ENCODE measurements at places on chromosomes 16 and 17. TPM values are rescaled to one million over a fixed set of nuclear protein-coding genes. Genes with fewer than 3 reads are reported as not detected.
A peak's percentile ranks its signal among the peaks of the same experiment; 100 is the strongest.

The MYL4 gene
- total RNA-seq, result not detected

DNA sequence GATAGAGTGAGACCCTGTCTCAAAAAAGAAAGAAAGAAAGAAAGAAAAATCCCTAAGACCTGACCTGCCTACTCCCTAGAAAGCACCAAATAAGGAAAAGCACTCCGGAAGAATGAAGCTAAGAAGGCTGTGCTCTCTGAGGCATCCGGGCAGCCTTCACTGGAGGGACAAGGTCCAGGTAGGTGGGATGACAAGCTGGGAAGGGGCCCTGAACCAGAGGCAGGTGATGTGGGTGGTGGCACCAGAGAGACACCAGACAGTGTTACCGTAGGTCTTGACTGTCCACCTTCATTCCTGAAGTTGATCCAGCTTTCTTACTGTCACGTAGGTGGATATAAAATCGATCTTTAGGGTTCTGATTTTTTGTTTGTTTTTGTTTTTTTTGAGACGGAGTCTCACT is 26.3 kb downstream of the SMTNL2 start:
- no peaks in the 10 kb centered on the region for H3K4me1 ChIP-seq
- no peaks in the 10 kb centered on the region for H3K36me3 ChIP-seq
- H3K27me3 ChIP-seq, result no peaks in the 10 kb centered on the region
- H3K27ac ChIP-seq, result no peak overlapping the region
- no peak for DNase-seq

DNA sequence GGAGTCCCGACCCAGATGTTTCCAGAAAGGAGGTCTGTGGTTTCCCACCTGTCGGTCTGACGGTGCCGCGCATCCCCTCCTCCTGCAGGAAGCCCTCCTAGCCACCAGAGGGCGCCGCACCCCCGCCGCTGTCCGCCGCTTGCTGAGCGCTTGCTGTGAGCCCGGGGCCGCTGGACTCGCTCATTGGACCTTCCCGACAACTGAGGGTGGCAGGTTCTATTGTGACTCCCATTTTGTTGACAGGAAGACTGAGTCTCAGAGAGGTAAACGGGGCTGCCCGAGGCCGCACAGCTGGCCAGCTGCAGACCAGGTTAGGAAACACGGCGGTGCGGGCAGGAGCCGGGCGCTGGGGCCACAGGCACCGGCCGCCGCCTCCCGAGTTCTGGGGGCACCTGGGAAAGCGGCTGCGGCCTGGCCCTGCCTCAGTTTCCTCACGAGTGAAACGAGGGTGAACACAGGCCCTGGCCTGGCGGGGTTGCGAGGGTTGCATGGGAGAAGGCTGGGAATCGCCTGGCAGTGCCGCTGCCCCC is 191.1 kb upstream of the CIBAR2 start:
- no peak overlapping the region for H3K27ac ChIP-seq
- H3K36me3 ChIP-seq, result no peaks in the 10 kb centered on the region
- no peak for DNase-seq
- no peaks in the 10 kb centered on the region for H3K27me3 ChIP-seq
- H3K4me3 ChIP-seq, result no peak overlapping the region

DNA sequence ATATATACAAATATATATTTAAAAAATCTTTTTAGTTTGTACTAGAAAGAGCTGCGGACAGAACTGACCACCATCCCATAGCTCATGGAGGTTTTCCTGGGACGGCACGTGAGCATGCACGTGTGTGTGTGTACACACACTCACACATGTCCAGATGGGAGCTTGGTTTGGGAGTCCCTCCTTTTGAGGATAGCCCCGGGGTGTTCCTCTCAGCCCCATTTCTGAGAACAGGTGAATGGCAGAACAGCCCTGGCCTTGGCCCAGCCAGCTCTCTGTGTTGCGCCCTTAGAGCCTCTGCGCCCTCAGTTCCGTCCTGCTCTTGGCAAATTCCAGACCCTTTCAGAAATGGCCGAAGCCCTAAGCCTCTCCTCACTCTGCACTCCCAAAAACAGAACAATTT is 70.1 kb downstream of the AMFR start:
- DNase-seq, result no peak
- no peaks in the 10 kb centered on the region for H3K4me1 ChIP-seq
- no peaks in the 10 kb centered on the region for H3K27me3 ChIP-seq
- H3K4me3 ChIP-seq, result no peak overlapping the region
- H3K27ac ChIP-seq, result no peak overlapping the region

The KRT16 gene
- 2.6 TPM for total RNA-seq

- peak; percentile 54 for DNase-seq
- H3K27ac ChIP-seq, result no peak overlapping the region
- H3K36me3 ChIP-seq, result no peaks in the 10 kb centered on the region
- H3K4me1 ChIP-seq, result no peaks in the 10 kb centered on the region
Observed at GRCh38 chr17:72985882-72986720, 106.4 kb downstream of the SLC39A11 start.
